ENCODE measurements at places on chromosomes 2 and 18.

- DNase-seq = no peak
These were observed 4.1 kb downstream of the SPATS2L start for GRCh38 chr2:200310545-200310971.

GRCh38 chr18:10442551-10442971 is 11.9 kb upstream of the APCDD1 start:
- DNase-seq = no peak

DNA sequence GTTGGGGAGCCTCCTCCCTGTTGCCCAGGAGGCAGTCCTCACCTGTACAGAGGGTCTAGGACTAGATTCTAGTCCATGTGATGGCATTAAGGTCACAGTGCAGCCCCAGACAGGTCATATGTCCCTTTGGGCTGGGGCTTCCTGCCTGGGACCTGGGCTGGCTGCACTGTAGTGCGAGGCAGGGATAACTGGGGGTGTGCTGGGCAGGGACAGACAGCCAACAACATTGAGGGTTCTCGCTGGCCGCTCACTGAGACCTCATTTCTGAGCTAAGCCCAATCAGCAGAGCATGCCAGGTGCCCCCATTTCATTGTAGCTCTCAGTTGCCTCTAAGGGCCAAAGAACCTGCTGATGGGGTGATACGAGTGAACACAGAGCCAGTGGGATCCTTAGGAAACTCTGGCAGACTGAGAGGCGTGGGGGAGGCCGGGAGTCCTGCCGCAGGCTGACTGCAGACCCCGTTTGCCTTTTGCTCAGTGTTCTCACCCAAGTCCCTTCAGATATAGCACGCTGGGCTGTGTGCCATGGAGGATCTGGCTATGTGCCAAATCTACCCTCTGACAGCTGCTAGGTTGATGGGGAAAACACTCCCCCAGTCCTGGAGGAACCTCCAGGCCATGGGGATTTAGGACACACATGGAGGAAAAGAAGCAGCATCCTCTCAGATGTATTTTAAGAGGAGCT is 51.9 kb downstream of the DYSF start:
- peak; percentile 9 for DNase-seq

DNA sequence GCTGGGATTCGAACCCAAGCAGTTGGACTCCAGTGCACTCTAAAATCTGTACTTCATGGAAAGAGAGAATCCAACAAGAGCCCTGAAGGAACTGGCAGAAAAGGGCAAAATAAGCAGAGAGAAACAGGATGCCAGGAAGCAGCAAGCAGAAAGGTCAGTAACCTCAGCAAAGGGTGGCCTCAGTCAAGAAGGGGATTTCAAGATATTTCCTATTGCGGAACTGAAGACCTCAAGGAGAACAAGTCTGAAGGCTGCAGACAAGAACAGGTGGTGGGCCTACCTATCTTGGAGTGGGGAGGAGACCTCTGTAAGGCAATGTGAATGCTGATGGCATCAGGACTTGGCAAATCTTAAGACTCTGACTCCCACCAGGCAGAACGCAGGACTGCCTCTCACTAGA is 20.1 kb upstream of the MREG start:
- DNase-seq = no peak

DNA sequence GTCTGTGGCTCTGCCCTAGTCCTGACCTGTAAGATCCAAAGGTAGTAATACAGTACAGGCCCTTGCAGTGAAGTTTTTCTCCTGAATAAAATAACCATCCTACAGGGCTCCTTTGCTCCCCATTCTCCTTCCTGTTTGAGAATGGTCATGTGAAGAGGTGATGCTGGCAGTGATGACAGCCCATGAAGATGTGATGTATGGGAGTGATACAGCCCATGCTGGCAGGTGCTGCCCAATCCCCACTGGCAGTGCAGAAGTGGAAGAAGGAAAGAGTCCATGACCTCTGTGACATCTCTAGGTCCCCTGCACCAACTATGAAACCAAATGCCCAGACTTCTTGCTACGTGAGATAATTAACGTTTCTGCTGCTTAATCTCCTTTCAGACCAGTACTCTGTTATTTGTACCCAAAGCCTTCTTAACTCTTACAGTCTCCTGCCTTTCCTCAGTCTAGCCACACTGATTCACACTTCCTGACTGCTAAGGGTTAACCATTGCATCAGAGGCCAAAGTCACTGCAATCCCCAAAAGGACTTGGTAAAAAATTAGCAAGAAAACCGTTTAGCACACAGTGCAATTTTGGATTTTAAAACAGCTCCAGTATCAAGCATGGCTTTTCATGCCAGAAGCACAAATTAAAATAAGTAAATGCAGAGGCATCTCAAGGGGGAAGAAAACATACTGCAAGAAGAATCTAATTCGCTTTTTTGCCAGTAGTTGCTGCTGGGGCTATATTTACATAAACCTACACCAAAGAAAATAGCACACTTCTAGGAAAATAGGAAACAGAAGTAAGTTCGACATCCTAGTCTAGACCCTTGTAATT is 98.0 kb downstream of the STK39 start:
- DNase-seq = no peak

DNA sequence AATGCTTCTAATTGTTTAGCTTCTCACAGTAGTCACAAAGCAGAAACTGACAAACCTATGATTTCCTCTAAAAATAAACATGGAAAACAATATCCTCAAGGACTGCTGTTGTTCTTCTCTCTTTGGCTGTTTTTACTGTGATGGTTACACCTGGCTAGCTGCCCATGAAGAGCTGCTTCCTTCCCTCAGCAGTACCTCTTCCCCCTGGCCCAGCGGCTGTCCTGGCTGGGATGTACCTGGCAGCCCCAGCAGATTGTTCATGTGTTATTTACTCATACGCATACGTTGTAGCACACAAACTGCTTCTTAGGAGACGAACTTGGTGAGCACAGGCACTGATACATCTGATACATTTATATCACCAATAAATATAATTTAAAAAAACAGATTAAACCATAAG is 27.4 kb downstream of the NEMP2 start:
- peak; percentile 2 for DNase-seq

DNA sequence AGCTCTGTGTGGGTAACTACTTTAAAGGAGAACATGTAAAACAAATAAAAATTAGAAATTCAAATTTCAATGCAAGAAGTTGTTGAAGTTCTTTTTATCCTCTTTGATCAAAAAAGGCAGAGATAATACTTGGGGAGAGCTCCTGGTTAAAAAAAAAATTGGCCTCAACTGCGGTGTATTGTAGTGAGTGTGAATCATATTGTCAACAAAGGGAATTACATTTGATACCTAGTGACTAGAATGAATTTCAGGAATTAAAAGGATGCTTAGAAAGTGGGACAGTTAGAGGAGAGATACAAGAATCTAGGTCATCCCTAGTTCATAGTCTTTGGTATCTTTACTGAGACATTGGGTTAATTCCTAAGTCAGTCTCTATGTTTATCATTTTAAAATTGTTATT is 473.0 kb downstream of the CCDC85A start:
- DNase-seq = no peak

DNA sequence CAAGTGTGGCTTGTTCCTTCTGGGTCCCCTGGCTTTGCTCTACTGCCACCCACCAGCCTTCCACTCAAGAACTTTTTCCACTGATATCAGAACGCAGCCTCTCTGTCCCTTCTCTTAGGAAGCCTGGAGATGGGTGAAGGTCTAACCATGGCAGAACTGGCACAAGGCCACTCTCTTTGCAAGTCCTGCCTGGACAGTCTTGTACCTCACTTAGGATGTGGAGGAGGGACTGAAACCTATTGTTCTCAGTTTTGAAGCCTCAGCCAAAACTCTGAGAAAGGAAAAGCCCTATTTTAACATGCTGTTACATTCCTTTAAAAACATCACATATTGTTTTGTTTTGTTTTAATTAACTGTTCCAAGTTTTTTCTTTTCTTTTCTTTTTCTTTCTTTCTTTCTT is 58.9 kb upstream of the NCOA1 start:
- no peak for DNase-seq

- no peak for DNase-seq
These were observed 606.4 kb upstream of the ZNF804A start for GRCh38 chr2:183991968-183992367.

DNA sequence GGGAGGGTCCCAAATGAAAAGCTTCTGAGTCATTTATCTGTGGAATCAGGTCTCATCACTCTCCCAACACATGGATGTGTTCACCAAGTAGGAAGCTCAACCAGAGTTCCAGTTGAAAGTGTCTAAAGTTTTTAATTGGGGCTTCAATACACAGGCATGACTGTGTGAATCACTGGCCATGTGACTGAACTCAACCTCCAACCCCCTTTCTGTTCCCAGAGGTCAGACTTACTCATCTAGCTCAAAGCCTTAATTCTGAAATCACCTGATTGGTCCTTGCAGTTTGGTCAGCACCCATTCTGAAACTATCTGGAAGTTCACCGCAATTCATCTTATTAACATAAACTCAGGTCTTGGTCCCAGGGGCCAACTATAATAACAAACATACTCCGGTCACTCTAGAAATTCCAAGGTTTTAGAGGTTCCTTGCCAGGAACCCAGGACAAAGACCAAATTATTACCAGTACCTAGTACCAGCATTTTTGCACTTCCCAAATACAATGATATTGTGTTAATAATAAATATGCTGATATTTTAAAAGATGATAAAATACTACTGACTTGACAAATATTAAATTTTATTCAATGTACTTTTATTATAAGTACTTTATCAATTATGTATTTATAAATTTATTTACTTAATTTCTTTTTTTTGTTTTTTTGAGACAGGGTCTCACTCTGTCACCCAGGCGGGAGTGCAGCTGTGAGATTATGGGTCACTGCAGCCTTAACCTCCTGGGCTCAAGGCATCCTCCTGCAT is 10.7 kb upstream of the RBM45 start:
- DNase-seq = no peak

- no peak for DNase-seq
These were observed 3.2 kb downstream of the NOTO start for GRCh38 chr2:73205611-73206010.

GRCh38 chr2:189802396-189802912 is 18.2 kb downstream of the PMS1 start:
- DNase-seq = no peak

DNA sequence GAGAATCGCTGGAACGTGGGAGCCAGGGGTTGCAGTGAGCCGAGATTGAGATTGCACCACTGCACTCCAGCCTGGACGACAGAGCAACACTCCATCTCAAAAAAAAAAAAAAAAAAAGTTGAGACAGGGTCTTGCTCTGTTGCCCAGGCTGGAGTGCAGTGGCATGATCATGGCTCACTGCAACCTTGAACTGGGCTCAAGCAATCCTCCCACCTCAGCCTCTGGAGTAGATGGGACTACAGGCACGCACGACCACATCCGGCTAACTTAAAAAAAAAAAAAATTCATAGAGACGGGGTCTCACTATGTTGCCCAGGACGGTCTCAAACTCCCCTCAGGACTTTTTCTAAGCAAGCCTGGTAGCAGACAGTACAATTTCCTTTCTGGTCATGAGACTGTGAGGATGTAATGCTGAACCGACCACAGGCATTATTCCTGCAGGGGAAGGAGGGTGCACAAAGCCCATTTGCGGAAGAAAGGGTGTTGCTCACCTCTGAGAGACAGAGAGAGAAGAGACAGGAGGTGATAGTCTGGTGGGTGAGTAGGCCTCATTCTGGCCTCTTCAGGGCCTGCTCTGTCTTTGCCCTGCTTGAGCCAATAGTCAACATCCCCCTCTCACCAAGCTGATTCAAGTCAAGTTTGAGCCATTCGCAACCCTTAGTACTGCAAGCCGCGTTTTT is 205.3 kb downstream of the ZFP36L2 start:
- no peak for DNase-seq

DNA sequence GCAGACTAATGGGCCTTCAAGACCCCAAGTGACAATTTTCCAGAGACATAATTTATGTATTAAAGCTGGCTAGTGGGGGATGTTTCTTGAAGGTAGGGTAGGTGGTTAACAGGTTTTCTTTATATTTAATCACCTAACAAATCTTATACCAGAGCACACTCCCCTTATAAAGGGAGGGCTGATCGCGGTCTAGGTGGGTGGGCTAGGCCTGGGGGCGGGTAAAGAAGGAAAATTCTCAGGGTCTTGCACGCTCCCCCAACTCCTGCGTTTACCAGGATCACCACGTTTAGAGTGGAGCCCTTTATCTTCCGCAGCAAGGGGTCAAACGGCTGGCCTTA is 19.9 kb upstream of the CXXC1 start:
- DNase-seq = no peak

DNA sequence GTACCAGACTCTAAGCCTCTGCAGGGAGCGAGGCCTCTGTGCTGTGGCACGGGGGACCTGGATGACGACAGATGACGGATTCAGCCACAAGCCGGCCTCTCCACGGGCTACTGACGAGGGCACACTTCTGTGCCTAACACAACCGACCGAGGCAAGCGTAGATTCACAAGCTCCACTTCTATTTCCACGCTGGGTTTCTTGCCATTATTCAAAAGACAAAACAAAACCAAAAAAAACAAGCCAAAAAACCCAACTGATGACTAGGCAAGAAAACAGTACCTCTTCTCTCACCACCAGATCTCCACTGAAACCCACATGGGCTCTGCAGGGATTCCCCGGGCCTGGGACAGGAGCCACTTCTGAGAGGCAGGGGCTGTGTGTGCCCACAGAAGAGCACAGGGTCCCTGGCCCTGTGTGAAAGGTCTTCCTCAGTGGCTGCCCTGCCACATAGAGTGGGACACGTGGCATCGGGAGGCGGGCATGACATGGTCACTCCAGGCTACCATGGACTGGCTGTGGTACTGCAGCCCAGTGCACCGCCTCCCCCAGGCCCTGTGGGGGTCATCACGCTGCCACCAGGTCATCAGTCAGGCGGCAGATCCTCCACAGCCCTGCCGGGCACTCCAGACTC is 254.7 kb downstream of the HDAC4 start:
- no peak for DNase-seq

- DNase-seq = no peak
These were observed 127.9 kb upstream of the LGALSL start for GRCh38 chr2:64325852-64326577.

DNA sequence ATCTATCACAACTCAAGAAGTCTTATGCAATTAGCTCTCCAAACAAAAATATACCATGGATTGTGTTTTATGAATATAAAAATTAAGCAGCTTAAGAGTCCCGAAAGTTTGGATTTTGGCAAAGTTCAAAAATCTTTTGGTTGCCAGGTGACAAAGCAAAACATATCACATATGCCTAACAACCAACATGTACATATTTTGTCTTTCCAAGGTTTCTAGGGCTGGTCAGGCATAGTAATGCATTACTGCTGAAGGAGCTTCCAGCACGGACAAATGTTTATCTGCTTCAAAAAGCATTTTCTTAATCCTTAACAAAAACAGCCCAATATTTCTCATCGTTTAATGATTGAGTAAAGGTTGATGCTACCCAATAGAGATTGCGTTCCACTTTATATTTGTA is 1327.1 kb upstream of the ZEB2 start:
- no peak for DNase-seq
